ENCODE measurements at places on chromosomes 1 and 21. TPM values are rescaled to one million over a fixed set of nuclear protein-coding genes. Genes with fewer than 3 reads are reported as not detected.
A peak's percentile ranks its signal among the peaks of the same experiment; 100 is the strongest.

DNA sequence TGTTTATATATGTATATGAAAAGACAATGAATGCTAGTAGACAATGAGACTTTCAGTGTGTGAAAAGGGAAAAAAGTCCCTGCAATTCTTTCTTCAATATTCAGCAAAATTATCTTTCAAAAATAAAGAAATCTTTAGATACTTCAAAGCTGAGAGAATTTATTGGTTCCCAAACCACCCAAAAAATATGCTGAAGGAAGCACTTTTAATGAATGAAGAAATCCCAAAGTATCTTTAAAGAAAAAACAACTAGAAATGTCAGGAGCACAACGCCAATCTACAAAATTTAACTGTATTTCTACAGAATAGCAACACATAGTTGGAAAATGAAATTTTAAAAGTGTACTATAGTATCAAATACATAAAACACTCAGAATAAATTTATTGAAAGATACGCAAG lies 142.3 kb upstream of the CHRM3 start:
- no peaks in the 10 kb centered on the region for H3K4me1 ChIP-seq
- no peaks in the 10 kb centered on the region for H3K36me3 ChIP-seq
- H3K27ac ChIP-seq = no peak overlapping the region
- no peak for DNase-seq
- no peak overlapping the region for H3K4me3 ChIP-seq
- no peaks in the 10 kb centered on the region for H3K27me3 ChIP-seq

PIGR gene
- 0.49 TPM for total RNA-seq

DNA sequence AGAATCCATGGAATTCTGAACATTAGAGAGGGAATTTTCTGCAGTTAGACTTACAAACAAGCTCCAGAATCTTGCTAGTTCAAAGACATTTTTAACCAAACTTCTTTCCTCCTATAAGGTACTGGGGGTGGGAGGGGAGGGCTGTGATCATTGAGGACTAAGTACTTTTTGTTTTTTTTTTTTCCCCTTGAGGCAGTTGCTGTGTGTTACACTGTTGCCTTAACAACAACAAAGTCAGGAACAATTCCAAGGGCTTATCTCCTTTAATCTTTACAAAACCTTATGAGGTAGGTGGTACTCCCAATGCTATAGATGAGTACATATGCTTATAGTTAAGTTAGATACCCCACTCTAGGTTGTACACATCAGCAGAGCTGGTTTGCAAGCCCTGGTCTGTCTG lies 62.9 kb downstream of the PPP1R12B start:
- H3K4me3 ChIP-seq = no peak overlapping the region
- no peaks in the 10 kb centered on the region for H3K36me3 ChIP-seq
- H3K4me1 ChIP-seq = peaks cover 4% of the 10 kb centered on the region

GCSAML gene
- not detected for total RNA-seq

DNA sequence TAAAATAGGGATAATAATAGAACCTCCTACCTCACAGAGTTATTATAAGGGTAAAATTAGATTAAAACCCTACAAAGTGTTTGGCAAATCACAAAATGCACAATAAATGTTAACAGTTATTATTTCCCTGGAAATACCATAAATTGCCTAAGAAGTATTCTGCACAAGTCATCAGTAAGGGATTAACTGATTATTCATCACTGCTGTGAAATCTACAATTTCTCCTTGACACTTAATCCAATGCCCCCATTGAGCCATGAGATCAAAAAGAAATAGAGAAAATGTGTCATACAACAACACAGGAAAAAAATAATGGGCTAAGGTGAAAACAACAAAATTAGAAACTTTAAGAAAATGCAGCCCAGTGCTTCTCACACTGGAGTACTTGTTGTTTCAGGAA lies 6.7 kb upstream of the SEC16B start:
- H3K27me3 ChIP-seq = peaks cover 4% of the 10 kb centered on the region
- H3K27ac ChIP-seq = no peak overlapping the region
- H3K36me3 ChIP-seq = no peaks in the 10 kb centered on the region
- DNase-seq = no peak
- no peaks in the 10 kb centered on the region for H3K4me1 ChIP-seq

DNA sequence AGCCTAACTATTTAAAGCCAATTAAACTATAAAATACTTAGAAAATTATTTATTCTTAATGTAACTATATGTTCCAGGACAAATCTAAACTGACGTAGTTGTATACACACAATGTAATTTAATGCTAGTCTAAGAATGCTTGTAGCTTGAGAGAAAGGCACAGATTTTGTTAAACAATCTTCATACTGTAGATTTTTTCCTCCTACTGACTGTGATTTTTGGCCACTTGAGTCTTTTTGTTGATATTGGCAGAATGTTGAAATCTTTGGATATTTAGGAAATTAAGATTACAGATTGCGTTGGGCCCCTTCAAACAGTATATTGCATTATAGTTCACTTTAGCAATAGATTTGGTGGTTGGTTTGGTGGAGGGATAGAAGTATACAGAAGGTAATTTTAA lies 40.5 kb downstream of the ATF3 start:
- H3K4me1 ChIP-seq = no peaks in the 10 kb centered on the region
- no peak for DNase-seq
- H3K4me3 ChIP-seq = no peak overlapping the region
- H3K27me3 ChIP-seq = peaks cover 5% of the 10 kb centered on the region

DNA sequence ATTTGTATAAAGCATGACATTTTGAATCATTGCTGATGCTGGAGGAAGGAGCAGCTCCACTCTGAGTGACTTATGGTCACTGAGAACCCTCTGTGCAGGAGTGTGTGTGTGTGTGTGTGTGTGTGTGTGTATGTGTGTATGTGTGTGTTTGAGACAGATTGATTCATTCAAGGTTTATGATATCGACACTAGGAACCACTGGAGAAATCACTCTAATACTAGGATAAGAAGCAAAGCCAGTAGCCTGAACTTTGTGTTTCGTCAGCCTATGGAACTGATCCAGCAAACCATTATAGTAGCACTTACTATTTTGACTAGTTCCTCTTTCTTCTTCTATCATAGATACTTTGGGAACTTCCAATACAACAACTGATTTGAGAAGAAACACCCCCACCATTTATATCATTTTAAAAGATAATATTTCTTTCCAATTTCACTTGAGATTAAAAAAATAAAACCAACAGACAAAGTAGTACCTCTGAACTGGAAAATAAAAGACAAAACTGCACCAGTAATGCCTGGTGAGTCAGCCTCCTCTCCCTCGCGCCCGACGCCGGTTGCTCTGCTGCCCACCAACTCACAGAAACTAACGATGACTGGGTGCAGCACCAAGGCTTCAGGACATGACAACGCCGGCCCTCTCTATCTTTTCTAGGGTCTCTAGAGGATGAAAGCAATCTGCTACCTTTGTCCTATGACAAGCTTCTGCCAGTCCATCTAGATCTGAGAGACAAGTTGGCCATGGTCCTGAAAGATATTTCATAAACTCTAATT lies 20.9 kb downstream of the SLAMF1 start:
- DNase-seq = no peak
- peaks cover 99% of the 10 kb centered on the region for H3K4me1 ChIP-seq
- peak overlapping the region; percentile 76 for H3K4me3 ChIP-seq
- no peaks in the 10 kb centered on the region for H3K27me3 ChIP-seq

PTPRF gene
- 0.10 TPM for total RNA-seq

CYP4A22 gene
- total RNA-seq = not detected

GRCh38 chr21:34912022-34912945 lies 136.8 kb downstream of the RUNX1 start:
- peak overlapping the region; percentile 22 for H3K27ac ChIP-seq
- peaks cover 22% of the 10 kb centered on the region for H3K36me3 ChIP-seq
- no peaks in the 10 kb centered on the region for H3K27me3 ChIP-seq
- peak overlapping the region; percentile 49 for H3K4me3 ChIP-seq

- no peak for DNase-seq
- H3K27ac ChIP-seq = no peak overlapping the region
- H3K4me1 ChIP-seq = no peaks in the 10 kb centered on the region
Observed at GRCh38 chr1:213089924-213090677, 39.1 kb downstream of the RPS6KC1 start.

DNA sequence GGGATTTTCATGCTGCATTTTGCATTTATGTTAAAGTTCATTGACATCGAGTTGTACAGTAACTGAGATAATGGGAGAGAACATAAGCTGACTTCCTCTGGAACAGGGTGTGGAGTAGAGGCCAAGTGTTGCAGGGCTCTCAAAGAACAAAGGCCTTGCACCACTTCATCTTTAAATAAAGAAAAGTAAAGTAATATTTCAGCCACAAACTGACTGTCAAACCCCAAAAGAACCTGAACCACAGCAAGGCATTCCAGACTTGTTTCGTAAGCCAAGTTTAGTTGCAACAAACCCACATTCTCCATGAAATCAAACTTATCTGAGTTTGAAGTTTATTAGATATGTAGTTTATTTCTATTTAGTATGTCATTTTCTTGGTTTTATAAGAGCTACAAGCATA lies 19.1 kb upstream of the HMGCS2 start:
- H3K4me1 ChIP-seq = no peaks in the 10 kb centered on the region
- H3K36me3 ChIP-seq = no peaks in the 10 kb centered on the region
- H3K4me3 ChIP-seq = no peak overlapping the region
- no peak for DNase-seq
- H3K27ac ChIP-seq = no peak overlapping the region

DNA sequence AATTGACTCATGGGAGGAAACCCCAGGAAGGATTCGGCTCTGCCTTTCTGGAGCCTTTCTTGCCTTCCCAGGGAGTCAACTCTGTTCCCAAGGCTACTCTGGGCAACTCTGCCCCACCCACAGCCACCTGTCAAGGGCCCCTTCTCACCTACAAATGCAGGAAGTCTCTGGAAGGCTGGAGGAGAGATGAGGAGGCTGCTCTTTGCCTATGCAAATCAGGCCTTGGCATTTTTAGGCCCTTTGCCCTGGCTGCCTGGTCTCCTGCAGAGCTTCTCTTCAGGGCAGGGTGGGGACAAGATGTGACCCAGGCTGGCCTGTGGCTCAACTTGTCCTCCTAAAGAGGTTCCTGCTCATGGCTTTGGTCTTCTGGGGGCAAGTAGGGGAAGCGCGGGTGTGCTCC lies 5.4 kb downstream of the SLC6A9 start:
- peaks cover 38% of the 10 kb centered on the region for H3K4me1 ChIP-seq
- H3K27me3 ChIP-seq = no peaks in the 10 kb centered on the region
- peak overlapping the region; percentile 41 for H3K4me3 ChIP-seq
- H3K27ac ChIP-seq = peak overlapping the region; percentile 81
- DNase-seq = no peak

- DNase-seq = no peak
- no peak overlapping the region for H3K27ac ChIP-seq
- H3K36me3 ChIP-seq = no peaks in the 10 kb centered on the region
- peaks cover 23% of the 10 kb centered on the region for H3K27me3 ChIP-seq
- no peak overlapping the region for H3K4me3 ChIP-seq
- H3K4me1 ChIP-seq = no peaks in the 10 kb centered on the region
Observed at GRCh38 chr1:51115714-51116404, 13.8 kb downstream of the C1orf185 start.

- no peak for DNase-seq
- H3K4me3 ChIP-seq = no peak overlapping the region
- no peaks in the 10 kb centered on the region for H3K4me1 ChIP-seq
- no peaks in the 10 kb centered on the region for H3K27me3 ChIP-seq
Observed at GRCh38 chr1:97482022-97482421, 438.8 kb downstream of the DPYD start.

DNA sequence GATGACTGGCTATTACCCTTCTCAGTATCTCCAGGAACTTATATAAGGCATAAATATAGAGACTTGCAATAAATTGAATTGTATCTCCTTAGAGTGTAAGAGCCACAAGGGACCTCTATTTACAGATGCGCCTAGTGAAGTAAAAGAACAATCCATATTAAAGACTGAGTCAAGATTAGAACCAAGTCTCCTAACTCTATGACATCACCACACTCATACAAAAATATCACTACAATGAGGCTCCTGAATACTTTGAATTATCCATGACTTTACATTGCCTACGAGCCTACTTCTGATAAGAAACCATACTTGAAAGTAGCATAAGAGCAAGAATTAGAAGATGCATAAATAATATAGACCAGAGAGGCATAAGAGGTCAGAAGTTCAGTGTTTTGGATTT lies 18.8 kb downstream of the DPYD start:
- no peak overlapping the region for H3K27ac ChIP-seq
- H3K27me3 ChIP-seq = no peaks in the 10 kb centered on the region
- no peak overlapping the region for H3K4me3 ChIP-seq
- H3K36me3 ChIP-seq = peaks cover 2% of the 10 kb centered on the region
- DNase-seq = no peak

- peaks cover 2% of the 10 kb centered on the region for H3K27me3 ChIP-seq
- H3K36me3 ChIP-seq = no peaks in the 10 kb centered on the region
- no peak for DNase-seq
- no peak overlapping the region for H3K4me3 ChIP-seq
Observed at GRCh38 chr1:202599669-202600431, 110.4 kb downstream of the SYT2 start.

DNA sequence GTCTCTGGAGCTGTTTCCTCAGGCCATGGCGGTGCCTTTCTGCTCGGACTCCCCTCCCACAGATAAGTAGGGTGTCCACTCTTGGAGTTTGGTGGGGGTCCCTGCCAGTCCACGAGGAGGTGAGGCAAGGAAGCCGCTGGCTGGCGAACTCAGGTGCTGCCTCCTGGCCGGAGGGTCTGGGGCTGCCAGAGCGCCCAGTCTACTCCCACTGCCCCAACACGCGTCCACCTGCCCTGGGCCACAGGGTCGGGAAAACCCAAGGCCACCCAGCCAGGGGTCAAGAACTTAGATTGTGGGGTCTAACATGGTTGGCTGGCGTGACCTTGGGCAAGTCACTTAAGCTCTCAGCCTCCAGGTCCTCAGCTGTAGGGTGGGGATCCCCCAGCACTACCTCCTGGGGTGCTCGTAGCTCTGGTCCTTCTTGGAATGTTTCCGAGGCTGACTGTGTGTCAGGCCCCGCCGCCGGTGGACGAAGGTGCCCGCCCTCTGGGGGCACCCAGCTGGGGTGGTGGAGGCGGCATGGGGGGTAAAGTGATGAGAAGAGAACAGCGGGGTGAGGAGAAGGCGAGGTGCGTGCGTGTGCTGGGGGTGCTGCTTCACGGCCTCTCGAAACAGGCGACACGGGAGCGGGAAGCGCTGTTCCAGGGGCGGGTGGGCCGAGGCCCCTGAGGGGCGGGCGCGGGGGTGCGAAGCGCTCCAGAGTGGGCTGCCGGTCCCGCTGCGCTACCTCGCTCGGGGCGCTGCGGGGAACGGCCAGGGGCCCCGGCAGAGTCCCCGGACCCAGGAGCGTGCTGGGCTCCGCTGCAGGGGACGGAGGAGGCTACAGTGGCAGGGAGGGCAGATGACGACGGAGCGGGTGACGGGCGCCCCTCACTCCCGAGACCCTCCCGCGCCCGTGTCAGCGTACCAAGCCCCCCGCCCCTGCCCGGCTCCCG lies 1.2 kb downstream of the SH2D5 start:
- H3K4me1 ChIP-seq = peaks cover 29% of the 10 kb centered on the region
- no peaks in the 10 kb centered on the region for H3K36me3 ChIP-seq
- peak overlapping the region; percentile 83 for H3K4me3 ChIP-seq
- H3K27me3 ChIP-seq = peaks cover 11% of the 10 kb centered on the region
- no peak overlapping the region for H3K27ac ChIP-seq

TRIM67 gene
- not detected for total RNA-seq

FOXE3 gene
- not detected for total RNA-seq
